ENCODE measurements at places on chromosomes 5 and 9. TPM values are rescaled to one million over a fixed set of nuclear protein-coding genes. Genes with fewer than 3 reads are reported as not detected.

DNA sequence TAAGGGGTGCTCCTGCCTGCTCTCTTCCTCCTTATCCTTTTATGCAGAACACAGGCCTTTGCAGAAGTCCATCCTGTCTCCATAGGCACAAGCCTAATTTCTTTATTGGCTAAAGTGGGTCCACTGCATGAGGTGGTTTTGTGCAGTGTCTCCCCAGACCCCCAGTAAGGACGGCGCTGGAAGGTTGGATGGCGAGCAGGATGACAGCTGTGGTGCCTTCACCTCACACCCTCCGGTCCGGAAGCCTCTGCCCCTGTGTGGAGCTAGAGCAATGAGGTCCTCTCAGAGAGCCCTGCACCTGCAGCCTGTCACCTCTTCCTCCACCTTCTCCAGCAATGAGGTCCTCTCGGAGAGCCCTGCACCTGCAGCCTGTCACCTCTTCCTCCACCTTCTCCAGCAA, 393.7 kb upstream of the IRX1 start:
- no peak for DNase-seq

DNA sequence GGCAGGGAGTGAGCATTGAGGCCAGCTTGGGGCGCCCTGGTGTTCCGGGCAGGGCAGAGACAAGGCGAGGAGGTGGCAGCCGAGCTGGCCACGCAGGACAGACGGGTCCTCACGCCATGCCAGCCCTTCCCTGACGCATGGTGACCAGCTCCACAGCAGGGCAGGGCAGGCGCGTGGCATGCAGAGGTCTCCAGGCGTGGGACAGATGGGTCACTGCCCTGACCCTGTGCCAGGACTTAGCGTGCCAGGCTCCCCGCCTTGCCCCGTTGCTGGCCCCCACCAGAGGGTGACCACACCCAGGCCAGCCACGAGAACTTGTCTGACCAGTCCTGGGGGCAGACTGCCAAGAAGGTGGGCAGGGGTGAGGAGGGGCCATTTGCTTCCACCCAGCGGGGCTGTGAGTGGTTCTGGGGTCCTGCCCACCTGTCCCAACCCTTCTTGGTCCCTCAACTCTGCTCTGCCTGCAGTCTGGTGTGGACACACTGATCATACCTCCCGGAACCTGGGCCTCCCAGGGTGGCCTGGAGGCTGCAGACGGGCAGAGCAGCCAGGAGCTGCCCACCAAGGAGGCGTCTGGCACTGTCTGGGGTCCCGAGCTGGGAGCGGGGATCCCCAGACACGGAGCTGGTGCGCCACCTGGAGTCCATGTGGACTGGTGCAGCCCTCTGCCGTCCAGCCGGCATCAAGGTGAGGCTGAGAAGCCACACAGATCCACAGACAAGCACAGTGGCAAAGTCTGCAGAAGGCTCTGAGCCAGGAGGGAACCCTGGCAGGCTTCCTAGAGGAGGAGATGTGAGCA, at the start of gene RNF224:
TSS of gene RNF224 (plus strand) at position 449 of the 799 bp plus-strand sequence. CDS start 834 bp downstream, outside the sequence.
- DNase-seq: peak; percentile 89

DNA sequence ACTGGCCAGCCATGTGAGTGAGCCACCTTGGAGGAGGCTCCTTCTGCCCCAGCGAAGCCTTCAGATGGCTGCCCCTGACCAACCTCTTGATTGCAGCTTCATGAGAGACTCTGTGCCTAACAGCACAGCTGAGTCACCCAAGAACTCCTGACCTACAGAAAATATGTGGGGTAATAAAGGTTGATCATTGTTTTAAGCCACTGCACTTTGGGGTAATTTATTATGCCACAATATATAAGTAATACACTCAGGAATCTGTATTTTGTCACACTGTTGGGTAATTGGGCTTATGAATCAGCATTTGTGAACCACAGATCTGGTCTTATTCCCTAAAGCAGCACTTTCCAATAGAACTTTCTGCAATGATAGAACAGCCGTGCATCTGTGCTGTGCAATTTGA, 24.4 kb upstream of the VDAC1 start:
- no peak for DNase-seq

DNA sequence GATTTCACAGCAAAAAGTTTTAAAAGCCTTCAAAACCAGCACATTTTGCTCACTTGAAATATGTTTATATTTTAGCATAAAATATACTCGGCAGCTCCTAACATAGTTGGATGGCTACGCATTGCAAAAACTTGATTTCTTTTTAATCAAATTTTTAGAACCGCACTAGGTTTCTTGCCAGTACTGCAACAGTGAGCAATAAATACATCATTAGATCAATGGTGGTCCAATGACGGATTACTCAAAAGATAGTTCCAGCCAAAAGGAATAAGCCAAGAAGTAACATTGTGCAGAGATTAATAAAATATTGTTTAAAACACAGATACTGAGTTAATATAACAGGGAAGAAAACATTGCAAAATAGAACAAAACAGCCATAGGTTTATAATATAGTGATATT, 5.5 kb downstream of the MARCHF3 start:
- no peak for DNase-seq

GRCh38 chr5:38923661-38924451, 78.0 kb downstream of the OSMR start:
- DNase-seq: no peak

- DNase-seq: no peak
These were observed 35.2 kb upstream of the PAM start for GRCh38 chr5:102719886-102720285.

DNA sequence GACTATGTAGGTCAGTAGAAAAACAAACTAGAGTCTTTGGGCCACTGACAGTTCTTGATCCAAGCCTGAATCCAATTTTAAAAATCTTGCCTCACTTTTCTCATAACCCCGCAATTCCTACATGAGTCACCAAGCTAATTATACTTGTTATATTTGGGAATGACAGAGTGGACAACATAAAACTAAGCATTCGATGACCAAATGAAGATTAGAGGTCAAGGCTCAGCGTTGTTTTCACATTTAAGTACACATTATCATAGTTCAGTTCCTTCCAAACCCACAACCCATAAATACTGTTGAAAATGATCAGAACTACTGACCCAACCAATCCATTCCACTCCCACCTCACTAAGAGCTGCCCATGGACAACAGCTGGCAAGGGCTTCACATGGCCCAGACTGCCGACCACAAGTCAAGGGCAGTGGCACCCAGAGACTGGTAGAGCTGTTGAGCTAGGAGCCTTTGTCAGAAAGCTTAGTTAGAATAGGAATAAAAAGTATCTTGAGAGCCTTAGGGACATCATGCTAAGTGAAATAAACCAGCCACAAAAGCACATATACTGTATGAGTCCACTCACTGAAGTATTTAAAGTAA, 64.2 kb downstream of the MYO10 start:
- no peak for DNase-seq

- DNase-seq: no peak
These were observed 396.9 kb upstream of the PAPPA start for GRCh38 chr9:115756736-115757135.

- DNase-seq: no peak
These were observed 523 bp downstream of the EPB41L4B start for GRCh38 chr9:109320331-109320741.

- DNase-seq: no peak
These were observed 80.2 kb downstream of the PLAC8L1 start for GRCh38 chr5:146025114-146025680.

DNA sequence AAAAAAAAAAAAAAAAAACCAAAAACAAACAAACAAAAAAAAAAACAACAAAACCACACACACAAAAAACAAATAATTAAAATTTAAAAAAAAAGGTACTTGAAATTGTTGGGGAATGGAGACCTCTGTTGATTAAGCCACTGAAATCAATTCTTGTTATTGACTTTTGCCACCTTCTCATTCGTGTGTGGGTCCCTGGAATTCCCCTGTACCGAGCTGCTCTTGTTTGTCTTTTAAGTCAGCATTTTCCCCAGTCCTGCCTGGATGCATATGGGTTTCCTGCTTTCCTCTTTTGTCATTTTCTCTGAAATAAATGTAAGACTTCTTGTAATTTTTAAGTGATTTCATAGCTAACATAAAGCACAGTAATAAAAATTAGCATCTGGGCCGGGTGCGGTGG, 45.5 kb downstream of the GPBP1 start:
- DNase-seq: no peak

DNA sequence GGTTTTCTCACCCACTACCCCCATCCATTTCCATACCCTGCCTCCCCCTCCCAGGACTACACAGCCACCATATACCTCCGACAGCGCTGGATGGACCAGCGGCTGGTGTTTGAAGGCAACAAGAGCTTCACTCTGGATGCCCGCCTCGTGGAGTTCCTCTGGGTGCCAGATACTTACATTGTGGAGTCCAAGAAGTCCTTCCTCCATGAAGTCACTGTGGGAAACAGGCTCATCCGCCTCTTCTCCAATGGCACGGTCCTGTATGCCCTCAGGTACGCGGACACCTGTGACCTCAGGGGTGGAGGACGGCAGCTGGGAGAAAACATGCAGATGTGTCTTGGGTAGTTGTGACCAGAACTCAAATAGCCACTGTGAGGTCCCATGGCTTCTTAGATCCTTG, 11.6 kb downstream of the GABRP start:
- DNase-seq: peak; percentile 23

DNA sequence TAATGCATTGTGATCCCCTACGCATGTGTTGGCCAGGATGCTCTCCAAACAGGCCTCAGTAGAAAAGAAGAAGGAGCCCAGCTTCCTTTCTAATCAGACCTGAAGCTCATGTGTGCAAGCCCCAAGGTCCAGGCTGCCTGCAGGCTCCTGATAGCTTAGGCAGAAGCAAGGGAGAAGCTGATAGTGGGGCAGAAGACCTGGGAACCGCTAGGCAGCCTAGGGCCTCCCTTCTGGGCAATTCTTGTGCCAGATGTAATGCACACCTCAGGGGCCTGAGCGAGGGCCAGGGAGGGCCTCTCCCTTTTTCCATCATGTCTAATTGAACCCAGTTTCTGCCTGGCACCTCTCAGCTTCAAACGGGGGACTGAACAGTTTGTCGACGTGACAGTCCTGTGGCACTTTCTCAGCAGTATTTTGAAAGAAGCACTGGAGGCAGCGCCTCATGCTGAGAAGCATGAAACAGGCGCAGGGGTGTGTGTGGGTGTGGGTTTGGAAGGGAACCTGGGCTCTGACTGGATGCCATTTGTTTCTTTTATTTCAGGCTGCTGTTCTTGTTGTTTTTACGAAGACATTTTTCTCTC, 212.8 kb downstream of the PIK3R1 start:
- DNase-seq: no peak

DNA sequence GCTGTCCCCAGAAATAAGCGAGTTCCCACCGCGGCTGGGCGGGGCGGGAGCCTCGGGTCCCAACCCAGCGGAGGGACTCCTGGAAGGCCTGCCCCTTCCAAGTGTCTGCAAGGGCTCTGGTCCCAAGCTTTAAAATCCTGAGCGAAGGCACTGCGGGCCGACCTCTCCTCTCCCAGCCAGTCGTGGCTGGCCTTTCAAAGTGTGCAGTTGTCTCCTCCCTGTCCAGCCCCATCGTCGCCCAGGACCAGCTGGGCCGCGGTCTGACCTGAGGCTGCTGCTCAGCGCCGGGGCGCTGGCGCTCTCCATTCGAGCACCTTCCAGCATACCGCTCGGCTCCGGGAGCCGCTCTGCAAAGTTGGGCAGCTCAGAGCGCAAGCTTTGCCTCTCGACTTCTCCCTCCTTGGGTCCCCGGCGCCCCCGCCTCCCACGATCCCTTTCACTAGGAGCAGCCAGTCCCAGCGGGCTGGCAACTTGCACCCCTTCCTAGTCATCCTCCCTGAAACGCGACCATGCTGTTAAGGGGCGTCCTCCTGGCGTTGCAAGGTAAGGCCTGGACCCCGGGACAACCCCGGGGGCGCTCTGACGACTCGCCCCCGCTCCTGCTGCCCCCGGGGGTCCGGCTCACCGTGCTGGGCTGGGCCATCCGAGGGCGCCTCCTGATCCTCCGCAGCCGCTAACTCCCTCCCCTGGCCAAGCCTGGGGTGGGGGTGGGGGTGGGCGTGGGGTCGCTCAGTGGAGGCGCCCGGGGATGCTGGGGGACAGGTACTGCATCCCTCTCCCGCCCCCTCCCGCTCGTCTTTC, at the start of gene MAMDC2:
TSS of gene MAMDC2 (plus strand) at position 160 of the 801 bp plus-strand sequence. CDS start at position 510, 350 bp downstream.
- DNase-seq: no peak

GRCh38 chr5:42514754-42515153, 91.5 kb downstream of the GHR start:
- no peak for DNase-seq

- DNase-seq: no peak
These were observed 43.5 kb downstream of the RMI1 start for GRCh38 chr9:84024041-84024575.

- DNase-seq: no peak
These were observed 107.7 kb upstream of the TLX3 start for GRCh38 chr5:171201310-171201709.

DNA sequence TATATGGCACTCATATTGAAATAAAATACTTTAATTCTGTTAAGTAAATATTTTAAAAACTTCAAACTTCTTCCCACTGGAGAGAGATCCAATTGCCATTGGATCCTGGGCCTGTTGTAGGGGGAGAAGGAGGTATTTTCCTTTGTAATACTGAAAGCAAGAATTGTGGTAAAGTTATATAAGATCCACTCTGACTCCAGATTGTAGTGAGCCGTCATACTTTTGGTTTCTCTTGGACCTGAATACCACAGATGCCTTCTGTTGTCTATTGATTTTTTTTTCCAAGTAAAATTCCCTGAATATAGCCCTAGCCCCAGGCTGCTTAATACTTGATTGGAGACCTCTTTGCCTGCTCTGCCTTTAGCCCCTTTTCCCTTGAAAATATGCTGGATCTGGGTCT, 86.9 kb downstream of the ATG10 start:
- no peak for DNase-seq

GRCh38 chr5:115810761-115811160, 5.7 kb downstream of the CDO1 start:
- DNase-seq: no peak

DNA sequence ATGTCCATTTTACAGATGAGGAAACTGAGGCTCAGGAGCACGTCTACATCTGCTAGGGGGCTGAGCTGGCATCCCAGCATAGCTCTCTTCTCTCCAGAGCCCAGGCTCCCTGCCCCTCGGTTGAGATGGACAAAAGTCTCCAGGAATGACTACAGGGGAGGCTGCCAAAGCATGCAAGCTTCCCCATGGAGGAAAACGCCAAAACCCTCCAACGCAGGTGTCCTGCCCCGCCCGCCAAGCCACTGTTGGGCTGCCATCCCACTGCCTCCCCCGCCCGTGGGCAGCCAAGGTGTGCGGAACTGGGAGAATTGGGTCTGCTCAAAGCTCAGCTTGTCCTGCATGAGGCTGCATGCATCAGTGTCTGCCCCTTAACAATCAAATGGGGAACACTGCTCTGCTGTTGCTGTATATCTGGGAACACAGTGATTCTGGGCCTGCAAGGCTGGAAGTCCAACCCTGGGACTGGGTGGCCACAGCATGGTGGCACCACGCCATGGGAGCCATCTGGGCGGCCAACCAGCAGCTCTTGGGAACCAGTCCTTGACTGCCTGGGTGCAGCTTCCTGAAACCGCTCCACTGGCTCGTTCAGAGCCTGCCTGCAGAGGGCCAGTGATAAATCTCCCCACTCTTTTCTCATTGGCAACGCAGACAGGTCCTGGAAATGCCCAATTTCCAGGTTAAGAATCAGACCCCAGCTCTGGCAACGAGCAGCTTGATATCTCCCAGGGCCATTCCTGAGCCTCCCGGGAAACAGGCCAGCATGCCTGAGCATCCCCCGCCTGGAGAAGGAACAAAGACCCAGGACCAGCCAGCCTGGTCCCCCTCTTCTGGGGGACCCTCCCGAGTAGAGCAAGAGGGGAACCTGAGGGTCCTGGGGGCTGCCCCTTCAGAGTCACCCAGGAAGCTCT, 3.5 kb downstream of the RALGDS start:
- DNase-seq: no peak

GRCh38 chr5:8081179-8081578, 212.2 kb downstream of the MTRR start:
- no peak for DNase-seq

The PKD2L2 gene
- 0.38 TPM for total RNA-seq

The GRK6 gene
- 112 TPM for total RNA-seq

The F12 gene
- total RNA-seq: 1.3 TPM

The SPAG8 gene
- 1.2 TPM for total RNA-seq

The IL7R gene
- 10.4 TPM for total RNA-seq

Data from activated CD8-positive, alpha-beta memory T cell treated with anti-CD3 and anti-CD28 coated beads, Interleukin-2, amount 10 ng/mL, durations not matched to agents 7 days and 5 days (primary cell).